ENCODE measurements at places on chromosomes 5 and 9.

DNA sequence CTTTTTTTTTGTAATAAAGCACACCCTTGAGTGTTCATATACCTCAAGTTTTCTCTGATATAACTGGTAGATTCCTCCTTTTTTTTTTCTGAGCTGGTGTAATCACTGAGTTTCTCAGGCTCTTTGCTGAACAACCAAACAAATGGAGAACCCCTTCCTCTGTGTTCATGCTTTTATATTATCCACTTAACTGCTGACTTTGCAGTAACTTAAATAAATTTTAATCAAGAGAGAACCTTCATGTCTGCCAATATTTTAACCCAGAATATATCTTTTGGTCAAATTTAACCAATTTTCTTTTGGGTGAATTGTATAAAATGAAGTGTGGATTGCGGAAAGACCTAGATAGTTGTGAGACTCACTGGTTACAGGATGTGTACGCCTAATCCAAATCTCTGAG is 833.0 kb upstream of the COX7C start:
- no peak overlapping the region for H3K27ac ChIP-seq
- H3K27me3 ChIP-seq: no peaks in the 10 kb centered on the region
- DNase-seq: no peak
- H3K4me1 ChIP-seq: no peaks in the 10 kb centered on the region
- H3K36me3 ChIP-seq: no peaks in the 10 kb centered on the region
- no peak overlapping the region for H3K4me3 ChIP-seq

GRCh38 chr9:81635521-81636254 is 53.7 kb downstream of the TLE1 start:
- peak; percentile 63 for DNase-seq
- H3K4me3 ChIP-seq: peak overlapping the region; percentile 66
- H3K36me3 ChIP-seq: peaks cover 10% of the 10 kb centered on the region
- H3K27me3 ChIP-seq: no peaks in the 10 kb centered on the region
- peaks cover 67% of the 10 kb centered on the region for H3K4me1 ChIP-seq
- peak overlapping the region; percentile 96 for H3K27ac ChIP-seq

DNA sequence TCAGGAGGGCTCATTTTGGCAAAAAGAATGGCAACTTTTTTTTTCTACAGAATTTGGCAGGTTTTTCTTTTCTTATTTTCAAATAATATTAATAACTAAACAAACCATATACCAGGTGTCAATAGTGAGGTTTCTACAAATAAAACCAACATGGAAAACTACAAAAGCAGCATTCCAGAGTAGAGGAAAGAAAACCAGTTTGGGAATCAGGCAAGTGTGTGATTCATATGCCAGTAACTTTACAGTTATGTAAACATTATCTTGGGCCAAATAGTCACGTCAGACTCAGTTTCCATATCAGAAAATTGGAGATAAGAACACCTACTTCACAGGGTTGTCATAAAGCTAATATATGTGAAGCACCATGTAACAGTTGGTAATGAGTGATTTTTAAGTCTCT is 51.7 kb downstream of the FBXW11 start:
- peaks cover 62% of the 10 kb centered on the region for H3K4me1 ChIP-seq
- DNase-seq: no peak
- peak overlapping the region; percentile 76 for H3K27ac ChIP-seq
- no peaks in the 10 kb centered on the region for H3K27me3 ChIP-seq
- peak overlapping the region; percentile 59 for H3K4me3 ChIP-seq

GRCh38 chr9:69170231-69170630 is 3.8 kb upstream of the TJP2 start:
- H3K36me3 ChIP-seq: no peaks in the 10 kb centered on the region
- H3K4me1 ChIP-seq: peaks cover 39% of the 10 kb centered on the region
- H3K27me3 ChIP-seq: peaks cover 2% of the 10 kb centered on the region
- no peak for DNase-seq
- H3K27ac ChIP-seq: no peak overlapping the region
- H3K4me3 ChIP-seq: no peak overlapping the region

DNA sequence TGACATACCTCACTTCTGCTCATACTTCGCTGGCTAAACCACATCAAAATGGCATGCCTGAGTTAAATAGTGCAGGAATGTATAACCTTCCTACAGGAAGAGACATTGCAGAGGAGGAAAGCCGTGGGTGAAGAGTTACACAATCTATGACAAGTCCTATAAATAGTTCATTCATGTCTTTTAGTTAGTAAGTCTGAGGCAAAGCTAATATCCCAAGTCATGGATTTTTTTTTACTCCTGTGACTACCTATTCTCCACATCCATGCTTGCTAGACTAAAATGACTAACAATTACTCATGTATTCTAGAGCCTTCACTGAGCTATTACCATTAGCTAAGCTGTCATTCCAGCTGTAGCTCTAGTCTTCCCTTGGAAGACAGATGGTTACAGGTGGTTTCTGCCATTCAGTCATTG is 391.3 kb downstream of the NR2F1-AS1 start:
- peaks cover 92% of the 10 kb centered on the region for H3K4me1 ChIP-seq
- peaks cover 1% of the 10 kb centered on the region for H3K27me3 ChIP-seq
- peak overlapping the region; percentile 28 for H3K4me3 ChIP-seq

- no peaks in the 10 kb centered on the region for H3K4me1 ChIP-seq
- H3K27me3 ChIP-seq: peaks cover 30% of the 10 kb centered on the region
- H3K4me3 ChIP-seq: no peak overlapping the region
- no peak overlapping the region for H3K27ac ChIP-seq
These were observed 43.6 kb downstream of the SLC6A3 start for GRCh38 chr5:1401536-1402138.

GRCh38 chr9:97925497-97926334 is 3.4 kb upstream of the TRMO start:
- DNase-seq: no peak
- peaks cover 6% of the 10 kb centered on the region for H3K36me3 ChIP-seq
- peaks cover 31% of the 10 kb centered on the region for H3K4me1 ChIP-seq
- no peak overlapping the region for H3K27ac ChIP-seq
- no peak overlapping the region for H3K4me3 ChIP-seq
- peaks cover 18% of the 10 kb centered on the region for H3K27me3 ChIP-seq

- no peak for DNase-seq
- H3K36me3 ChIP-seq: no peaks in the 10 kb centered on the region
- no peaks in the 10 kb centered on the region for H3K27me3 ChIP-seq
- no peaks in the 10 kb centered on the region for H3K4me1 ChIP-seq
- no peak overlapping the region for H3K27ac ChIP-seq
These were observed 90.2 kb upstream of the FAM174A start for GRCh38 chr5:100444961-100445360.

GRCh38 chr5:80864109-80864508 is 96.1 kb upstream of the RASGRF2 start:
- no peak overlapping the region for H3K4me3 ChIP-seq
- H3K36me3 ChIP-seq: peaks cover 8% of the 10 kb centered on the region
- no peak overlapping the region for H3K27ac ChIP-seq
- no peak for DNase-seq
- H3K4me1 ChIP-seq: peaks cover 25% of the 10 kb centered on the region

DNA sequence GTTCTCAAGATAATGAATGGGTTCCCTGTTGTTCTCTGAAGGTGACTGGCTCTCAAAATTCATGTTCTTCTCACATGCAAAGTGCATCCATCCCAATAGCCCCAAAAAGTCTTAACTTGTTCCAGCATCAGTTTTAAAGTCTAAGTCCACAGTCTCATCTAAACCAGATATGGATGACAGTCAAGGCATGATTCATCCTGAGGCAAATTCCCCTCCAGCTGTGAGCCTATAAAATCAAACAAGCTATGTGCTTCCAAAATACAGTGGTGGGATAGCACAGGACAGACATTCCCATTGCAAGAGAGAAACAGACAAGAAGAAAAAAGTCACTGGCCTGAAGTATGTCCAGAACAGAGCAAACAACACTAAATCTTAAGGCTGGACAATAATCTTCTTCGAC is 25.4 kb downstream of the FBXO10 start:
- no peak overlapping the region for H3K4me3 ChIP-seq
- peaks cover 23% of the 10 kb centered on the region for H3K4me1 ChIP-seq
- peak; percentile 52 for DNase-seq
- no peaks in the 10 kb centered on the region for H3K27me3 ChIP-seq
- H3K36me3 ChIP-seq: no peaks in the 10 kb centered on the region
- 0 out of 2 replicates have a peak overlapping the region, but pooled peaks have one; percentile 4 for H3K27ac ChIP-seq

DNA sequence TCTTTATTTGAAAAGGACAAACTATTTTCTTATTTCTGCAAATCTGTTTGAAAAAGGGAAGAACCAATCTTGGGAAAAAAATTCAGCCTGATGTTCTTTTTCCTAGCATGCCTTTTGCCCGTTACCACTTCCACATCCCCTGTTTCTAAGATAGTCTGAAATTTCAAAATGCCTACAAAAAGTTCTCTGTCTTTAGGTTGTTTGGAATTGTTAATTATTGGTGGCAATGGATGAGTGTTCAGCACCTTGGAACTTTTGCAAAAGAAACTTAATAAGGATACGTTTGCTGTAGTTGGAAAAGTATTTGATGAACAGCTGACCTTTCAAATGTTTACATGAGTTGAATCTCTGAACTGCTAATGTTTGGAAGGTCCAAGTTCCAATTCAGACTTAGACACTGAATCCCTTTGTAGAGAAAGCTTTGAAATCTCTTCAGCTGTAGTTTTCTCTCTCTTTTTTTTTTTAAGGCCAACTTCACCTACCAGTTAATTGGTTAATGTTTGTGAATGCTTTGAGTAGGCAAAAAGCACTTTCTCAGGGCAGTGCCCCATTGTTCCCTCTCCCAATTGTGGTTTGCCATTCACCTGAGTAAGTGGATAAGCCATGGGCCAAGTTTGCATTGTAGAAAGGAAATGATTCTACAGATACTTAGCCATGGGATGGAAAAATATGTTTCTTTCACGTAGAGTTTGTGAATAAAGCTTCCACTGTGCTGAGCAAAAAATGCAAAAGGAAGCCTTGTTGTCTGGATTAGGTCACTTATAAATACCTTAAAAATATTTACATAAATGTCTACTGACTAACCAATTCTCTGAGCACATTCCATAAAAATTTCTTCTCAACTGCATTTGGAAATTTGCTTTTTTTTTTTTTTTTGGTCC is 156.4 kb upstream of the ELL2 start:
- no peaks in the 10 kb centered on the region for H3K27me3 ChIP-seq
- H3K4me1 ChIP-seq: peaks cover 92% of the 10 kb centered on the region
- peaks cover 8% of the 10 kb centered on the region for H3K36me3 ChIP-seq
- H3K4me3 ChIP-seq: peak overlapping the region; percentile 67
- peak overlapping the region; percentile 84 for H3K27ac ChIP-seq

GRCh38 chr5:157050050-157050449 is 8.9 kb downstream of the HAVCR1 start:
- no peaks in the 10 kb centered on the region for H3K36me3 ChIP-seq
- peak overlapping the region; percentile 23 for H3K4me3 ChIP-seq
- H3K4me1 ChIP-seq: 0 out of 2 replicates have a peak, but pooled peaks cover 4% of the 10 kb centered on the region
- no peak for DNase-seq

GRCh38 chr5:37665272-37665671 is 174.6 kb downstream of the GDNF start:
- peaks cover 57% of the 10 kb centered on the region for H3K4me1 ChIP-seq
- H3K4me3 ChIP-seq: no peak overlapping the region
- DNase-seq: no peak

DNA sequence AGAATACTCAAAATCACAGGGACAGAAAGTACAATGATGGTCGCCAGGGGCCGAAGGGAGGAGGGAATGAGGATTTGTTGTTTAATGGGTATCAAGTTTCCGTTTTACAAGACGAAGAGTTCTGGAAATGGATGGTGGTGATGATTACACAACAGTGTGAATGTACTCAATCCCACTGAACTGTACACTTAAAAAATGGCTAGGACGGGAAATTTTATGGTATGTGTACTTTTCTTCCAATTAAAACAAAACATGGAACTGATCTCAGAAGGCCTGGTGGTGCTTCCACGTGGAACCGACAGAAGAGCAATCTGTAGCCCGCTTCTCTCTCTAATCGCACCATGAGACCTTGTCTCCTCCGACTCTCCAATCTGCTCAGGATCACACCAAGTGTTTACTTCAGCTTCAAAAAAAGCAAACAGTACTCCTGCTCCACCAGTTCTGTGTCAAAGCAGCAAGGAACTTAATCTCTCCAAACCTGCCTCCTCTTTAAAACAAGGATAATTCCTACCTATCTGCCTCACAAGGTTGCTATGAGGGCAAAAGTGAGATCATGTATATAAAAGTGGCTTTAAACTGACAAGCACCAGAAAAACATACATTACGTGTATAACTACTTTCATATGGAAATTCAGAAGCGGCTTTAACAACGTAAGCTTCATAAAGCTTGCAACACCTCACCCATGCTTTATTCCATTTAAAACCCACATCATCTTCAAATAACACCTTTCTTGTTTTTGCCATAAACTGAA is 2.1 kb downstream of the ECPAS start:
- peak; percentile 31 for DNase-seq
- no peaks in the 10 kb centered on the region for H3K27me3 ChIP-seq
- H3K27ac ChIP-seq: peak overlapping the region; percentile 86

DNA sequence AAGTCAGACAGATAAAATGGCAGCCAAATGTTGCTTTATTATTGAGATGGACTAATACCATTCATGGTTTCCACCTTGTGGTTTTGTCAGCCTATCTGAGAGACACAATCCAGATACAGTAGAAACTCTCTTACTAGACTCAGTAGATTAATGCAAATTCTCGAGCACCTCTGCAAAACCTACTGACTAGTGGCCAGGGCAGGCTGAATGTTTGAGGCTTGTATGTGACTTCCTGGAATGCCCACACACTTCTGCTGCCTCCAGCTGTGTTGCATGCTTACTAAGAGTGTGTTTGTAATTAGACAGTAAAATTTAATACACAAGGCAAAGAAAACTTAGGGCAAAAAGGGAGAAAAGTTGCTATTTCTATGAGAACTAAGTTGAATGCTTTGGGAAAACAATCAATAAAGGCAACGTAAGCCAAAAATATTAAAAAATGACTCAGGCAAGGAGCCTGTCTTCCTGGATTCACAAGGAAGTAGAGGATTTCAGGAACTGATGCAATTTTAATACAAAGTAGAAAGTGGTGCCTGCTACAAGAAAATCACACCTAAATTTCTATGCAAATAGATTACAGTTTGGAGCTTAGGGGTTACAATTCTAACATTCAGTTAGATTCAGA is 30.2 kb upstream of the CCNG1 start:
- peaks cover 11% of the 10 kb centered on the region for H3K27me3 ChIP-seq
- no peak overlapping the region for H3K4me3 ChIP-seq
- DNase-seq: no peak
- H3K36me3 ChIP-seq: no peaks in the 10 kb centered on the region

GRCh38 chr5:170503990-170504596 is at the start of gene KCNIP1:
TSS of gene KCNIP1 (plus strand) at chr5:170504020.
- H3K4me1 ChIP-seq: no peaks in the 10 kb centered on the region
- H3K4me3 ChIP-seq: no peak within 1 kb of the TSS
- no peak within 1 kb of the TSS for H3K27ac ChIP-seq
- no peak for DNase-seq

DNA sequence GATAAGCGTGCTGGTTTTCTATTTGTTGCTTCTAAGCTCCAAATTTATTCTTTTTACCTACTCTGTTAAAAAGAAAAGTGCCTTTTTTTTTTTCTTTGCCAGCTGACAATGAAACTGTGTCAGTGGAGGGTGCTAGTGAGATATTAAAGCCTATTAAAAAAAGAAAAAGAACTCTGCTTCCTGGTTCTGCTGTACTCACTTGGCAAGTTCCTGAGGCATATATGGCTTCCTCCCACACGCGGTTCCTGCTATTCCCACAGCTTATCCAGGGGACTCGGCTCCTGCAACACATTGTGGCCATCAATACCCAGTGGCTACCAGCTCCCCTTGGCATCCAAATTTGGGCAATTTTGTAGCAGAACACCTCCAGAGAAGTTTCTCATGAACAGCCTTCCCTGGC is 1977.7 kb upstream of the CDH9 start:
- DNase-seq: no peak
- H3K27ac ChIP-seq: no peak overlapping the region
- no peaks in the 10 kb centered on the region for H3K27me3 ChIP-seq
- H3K4me3 ChIP-seq: no peak overlapping the region
- no peaks in the 10 kb centered on the region for H3K4me1 ChIP-seq
- H3K36me3 ChIP-seq: no peaks in the 10 kb centered on the region

Measured in HFFc6 (cell line).